Type B pancreatic cell (in vitro differentiated cells): ENCODE measurements at places on chromosomes 7 and 10. TPM values are rescaled to one million over a fixed set of nuclear protein-coding genes. Genes with fewer than 3 reads are reported as not detected.

The IDI2 gene
- total RNA-seq = not detected in 2 replicates

The SRGN gene
- not detected in 2 replicates for total RNA-seq

The PFKFB3 gene
- total RNA-seq = 14.0 and 30.2 TPM in 2 replicates

The SNX13 gene
- total RNA-seq = 48.9 and 49.8 TPM in 2 replicates

The TMEM176A gene
- 90.1 and 106 TPM in 2 replicates for total RNA-seq

GRCh38 chr7:27165089-27165995 lies at the start of gene HOXA9:
HOXA9 (minus strand) TSS chr7:27165537; CDS start chr7:27165457, 80 bp downstream.
- no peak for DNase-seq

DNA sequence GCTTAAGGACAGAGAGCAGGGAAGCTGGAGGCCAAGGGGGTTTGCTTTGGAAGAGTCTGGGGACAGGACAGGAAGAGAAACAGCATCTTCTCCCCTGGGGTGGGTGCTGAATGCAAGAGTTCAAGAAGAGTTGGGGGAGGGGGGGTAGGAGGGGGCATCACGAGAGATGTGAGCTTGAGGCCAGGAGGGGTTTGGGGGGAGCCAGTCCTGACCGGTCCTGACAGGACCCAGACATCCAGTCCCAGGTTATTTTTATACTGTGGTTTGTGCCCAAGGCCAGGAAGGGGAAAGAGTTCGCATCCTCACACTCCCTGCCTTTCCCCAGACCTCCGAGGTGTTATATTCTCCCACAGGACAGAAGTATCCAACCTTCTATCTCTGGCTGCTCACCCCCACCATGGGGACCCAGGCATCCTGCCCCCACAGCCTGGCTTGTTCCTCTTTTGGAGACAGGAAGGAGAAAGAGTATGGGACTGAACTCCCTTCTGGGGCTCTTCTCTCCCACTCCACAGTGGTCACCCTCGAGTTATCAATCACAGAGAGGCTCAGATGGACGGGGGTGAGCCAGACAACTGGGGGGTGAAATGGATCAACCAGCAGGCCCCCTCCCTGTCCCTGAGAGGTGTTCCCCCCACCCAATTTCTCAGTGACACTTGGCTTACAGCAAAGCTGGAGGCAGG lies 2.8 kb downstream of the TSC22D4 start:
- DNase-seq = no peak

DNA sequence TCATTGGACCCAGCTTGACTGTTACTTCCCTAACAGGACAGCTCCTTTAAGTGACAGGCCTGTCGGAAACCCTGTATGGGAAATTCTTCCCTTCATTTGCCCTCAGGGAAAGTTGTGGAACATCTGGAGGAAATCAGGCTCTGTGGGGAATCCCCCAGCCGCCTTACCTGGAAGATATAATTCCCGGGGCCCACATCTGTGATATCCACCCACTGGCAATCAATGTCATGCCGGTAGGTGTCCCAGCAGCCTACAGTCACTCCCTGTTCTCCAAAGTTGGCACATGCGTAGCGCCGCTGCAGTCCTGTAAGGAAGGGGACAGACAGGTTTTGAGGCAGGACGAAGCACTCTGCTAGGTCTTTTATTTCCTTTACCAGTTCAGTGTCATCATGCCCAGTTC lies 16.6 kb downstream of the LOXL4 start:
- DNase-seq = peak; percentile 40

GRCh38 chr10:3666525-3667302 lies 118.3 kb downstream of the KLF6 start:
- no peak for DNase-seq

DNA sequence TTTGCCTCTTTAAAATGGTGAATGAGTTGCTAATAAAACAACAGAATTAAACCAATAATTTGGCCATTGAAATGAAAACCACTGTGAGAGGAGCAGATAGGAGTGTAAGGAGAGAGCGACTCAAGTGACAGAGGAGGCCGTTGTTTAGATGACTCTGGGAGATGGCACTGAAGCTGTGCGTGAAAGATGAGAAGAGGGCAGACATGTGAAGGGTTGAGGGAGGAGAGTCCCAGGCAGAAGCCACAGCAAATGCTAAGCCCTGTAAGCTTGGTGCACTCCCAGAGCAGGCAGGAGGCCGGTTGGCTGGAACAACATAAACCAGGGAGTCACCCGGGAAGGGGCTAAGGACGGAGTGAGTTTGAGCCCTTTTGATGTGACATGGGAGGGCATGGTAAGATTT lies 814 bp upstream of the OPALIN start:
- DNase-seq = peak; percentile 43

DNA sequence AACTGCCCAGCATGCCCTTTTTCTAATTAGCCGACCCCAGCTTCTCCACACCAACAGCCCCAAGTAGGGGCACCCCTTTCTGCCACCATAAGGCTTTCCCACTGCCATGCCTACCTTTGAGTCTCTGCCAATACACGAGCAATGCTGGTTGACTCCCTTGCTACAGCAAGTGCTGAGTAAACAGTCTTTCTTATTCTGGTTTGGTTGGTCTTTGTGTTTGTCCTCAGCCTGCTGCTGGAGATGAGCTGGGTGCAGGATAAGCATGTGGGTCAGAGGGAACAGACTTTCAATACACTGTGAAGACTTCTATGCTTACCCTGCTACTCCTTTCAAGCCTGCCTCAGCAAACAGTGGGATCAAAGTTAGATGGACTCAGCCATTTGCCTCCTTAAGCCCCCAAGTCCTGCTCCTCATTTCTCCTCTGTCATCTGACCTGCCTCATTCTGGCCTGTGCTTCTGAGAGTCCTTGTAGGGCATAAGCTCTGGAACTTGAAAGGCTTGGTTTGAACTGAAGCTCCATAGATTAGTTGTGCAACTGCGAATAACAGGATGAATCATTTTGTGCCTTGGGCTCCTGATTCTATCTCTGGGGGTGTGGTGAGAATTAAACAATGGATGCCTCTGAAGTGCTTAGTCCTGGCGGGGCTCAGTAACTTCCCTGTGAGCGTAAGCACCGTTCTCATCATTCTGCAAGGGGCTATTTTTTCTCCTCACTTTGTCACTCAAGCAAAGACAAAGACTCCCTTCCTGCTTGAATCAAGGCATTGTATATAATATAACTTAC lies 533.8 kb upstream of the DPP6 start:
- no peak for DNase-seq

DNA sequence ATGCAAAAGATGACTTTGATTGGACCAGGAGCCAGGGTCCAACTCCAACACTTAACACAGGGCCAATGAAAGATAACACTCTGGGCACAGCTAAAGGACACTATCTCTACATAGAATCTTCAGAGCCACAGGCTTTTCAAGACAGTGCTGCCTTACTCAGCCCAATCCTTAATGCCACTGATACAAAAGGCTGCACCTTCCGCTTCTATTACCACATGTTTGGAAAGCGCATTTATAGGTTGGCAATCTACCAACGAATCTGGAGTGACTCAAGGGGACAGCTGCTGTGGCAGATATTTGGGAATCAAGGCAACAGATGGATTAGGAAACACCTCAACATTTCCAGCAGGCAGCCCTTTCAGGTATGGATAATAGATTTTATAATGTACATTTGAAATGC lies 160.7 kb downstream of the MALRD1 start:
- DNase-seq = no peak

DNA sequence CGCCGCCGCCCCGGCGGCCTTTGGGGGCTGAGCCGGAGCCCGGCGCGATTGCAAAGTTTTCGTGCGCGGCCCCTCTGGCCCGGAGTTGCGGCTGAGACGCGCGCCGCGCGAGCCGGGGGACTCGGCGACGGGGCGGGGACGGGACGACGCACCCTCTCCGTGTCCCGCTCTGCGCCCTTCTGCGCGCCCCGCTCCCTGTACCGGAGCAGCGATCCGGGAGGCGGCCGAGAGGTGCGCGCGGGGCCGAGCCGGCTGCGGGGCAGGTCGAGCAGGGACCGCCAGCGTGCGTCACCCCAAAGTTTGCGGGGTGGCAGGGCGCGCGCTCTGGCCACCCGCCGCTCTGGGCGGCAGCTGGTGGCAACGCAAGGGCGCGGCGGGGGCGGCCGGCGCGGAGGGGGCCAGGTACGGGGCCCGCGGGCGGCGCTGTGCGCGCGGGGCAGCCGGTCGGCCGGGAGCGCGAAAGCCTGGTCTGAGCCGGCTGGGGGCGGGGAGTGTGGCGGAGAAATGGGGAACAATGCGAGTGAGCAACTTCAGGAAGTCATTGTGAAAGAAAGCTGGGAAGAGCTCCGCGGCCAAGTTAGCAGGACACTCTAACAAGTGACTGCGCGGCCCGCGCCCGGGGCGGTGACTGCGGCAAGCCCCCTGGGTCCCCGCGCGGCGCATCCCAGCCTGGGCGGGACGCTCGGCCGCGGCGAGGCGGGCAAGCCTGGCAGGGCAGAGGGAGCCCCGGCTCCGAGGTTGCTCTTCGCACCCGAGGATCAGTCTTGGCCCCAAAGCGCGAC lies at the start of gene IKZF1:
IKZF1 (plus strand) TSS at position 588 of the 782 bp plus-strand sequence. CDS start 14,346 bp downstream, outside the sequence.
- no peak for DNase-seq

DNA sequence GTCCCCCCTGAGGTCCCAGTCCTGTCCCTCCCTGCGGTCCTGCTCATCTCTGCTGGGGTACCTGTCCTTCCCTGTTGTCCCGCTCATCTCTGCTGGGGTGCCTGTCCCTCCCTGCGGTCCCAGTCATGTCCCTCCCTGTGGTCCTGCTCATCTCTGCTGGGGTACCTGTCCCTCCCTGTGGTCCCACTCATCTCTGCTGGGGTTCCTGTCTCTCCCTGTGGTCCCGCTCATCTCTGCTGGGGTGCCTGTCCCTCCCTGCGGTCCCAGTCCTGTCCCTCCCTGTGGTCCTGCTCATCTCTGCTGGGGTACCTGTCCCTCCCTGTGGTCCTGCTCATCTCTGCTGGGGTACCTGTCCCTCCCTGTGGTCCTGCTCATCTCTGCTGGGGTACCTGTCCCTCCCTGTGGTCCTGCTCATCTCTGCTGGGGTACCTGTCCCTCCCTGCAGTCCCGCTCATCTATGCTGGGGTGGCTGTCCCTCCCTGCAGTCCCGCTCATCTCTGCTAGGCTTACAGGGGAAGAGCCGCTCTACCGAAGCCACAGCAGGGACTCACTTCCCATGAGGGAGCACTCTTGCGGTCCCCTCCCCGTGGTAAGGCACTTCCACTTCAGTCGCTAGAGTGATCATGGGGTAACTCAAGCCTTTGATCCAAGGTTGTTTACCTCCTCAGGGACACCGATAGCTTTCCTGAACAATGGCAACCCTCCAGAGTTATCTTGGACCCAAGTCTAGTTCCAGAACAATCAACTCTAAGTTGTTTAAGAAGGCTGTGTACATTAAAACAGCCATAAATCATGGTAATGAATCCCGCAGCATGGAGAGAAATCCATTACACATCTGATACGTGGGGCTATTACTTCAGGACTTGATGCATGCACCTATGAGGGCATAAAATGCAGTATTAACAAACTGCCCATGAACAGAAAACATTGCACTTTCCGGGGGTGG lies 46.8 kb upstream of the MNX1 start:
- DNase-seq = no peak

DNA sequence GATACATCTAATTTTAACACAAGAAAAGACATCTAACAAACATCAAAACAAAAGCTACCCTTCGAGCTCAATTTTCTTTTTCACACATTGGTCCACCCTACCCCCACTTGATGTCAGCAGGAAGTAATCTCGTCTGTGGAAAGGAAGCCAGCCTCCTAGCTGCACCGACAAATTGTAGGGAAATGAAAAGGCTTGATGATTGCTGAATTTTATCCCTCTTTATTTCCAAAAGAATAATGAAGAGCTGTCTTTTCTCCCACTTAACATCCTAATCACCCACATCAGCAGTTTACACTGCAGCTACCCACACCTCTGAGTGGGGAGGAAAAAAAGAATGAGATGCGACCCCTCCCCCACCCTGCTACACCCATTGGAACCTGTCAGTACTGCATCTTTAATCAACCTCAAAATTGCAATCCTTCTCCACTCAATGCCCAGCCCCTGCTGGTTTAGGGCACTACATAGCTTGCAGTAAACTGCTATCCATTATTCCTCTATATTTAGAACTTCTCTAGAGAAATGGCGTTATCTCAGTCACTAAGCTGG lies 10.6 kb upstream of the CPVL start:
- DNase-seq = no peak

DNA sequence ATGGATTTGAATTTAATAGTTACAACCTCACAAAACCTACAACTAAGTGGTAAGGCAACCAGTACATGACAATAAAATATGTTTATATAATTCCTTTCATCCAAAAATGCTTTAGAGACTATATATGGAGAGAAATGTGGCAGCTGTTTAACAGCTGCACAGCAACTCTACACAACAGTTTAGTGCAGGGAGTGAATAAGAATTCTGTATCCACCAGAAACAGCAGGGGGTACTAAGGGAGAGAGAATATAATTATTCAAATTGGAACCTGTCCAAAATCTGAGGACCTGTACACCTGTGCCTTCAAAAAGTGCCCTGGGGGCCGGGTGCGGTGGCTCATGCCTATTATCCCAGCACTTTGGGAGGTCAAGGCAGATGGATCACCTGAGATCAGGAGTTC lies 49.6 kb downstream of the POLL start:
- no peak for DNase-seq

- DNase-seq = no peak
These were observed 10.7 kb downstream of the CALD1 start for GRCh38 chr7:134789967-134790685.

DNA sequence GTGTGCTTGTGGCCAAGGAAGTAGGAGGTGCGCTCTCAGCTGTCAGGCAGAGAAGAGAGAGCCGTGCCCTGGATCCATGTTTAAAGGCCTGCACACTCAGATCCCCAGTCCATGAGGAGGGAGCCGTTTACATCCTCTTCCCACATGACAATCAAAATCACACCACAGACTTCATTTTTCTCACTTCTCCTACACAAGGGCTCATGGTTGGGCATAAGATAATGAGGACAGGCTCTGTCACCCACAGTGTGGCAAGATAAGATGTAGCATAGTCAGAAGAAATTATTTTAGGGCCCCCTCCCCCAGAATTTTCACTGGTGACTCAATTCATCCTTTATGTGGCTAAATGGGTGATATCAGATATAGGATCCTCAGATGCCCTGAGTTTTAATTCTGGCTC lies 35.9 kb upstream of the INHBA start:
- no peak for DNase-seq

DNA sequence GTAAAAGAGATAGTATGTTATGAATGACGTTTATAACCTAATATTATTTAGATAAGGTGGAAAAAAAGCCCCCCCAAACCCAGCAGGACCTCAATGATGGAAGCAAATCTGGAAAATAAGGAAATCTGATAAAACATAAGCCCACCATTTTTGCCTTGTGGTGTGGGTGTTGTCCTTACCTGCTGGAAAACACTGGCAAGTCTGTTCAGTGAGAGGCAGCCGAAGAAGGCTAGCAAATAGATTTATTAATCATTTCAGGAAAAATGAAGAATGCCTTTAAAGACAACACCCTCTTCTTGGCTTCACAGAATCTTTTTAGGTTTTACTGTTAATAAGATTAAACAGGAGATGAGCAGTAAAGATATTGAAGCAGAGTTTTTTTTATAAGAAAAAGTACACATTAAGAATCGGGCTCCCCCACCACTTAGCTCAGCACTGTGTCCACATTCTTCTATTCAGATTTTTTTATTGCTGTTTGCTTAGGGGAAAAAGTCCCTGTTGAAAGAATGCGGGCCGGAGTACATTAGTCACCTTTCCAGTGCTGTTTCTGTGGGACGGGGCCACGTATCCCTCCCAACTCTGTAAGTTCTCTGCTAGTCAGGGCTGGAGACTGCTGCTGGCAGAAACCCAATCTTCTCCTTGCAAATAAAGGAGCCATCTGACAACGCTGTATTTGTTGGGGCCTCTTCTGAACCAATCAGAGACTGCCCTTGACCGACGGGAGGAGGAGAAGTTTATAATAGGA lies 104.1 kb downstream of the EVX1 start:
- no peak for DNase-seq

GRCh38 chr10:19119191-19119590 lies 70.6 kb downstream of the MALRD1 start:
- DNase-seq = no peak

- DNase-seq = no peak
These were observed 8.1 kb downstream of the STK17A start for GRCh38 chr7:43590862-43591557.

GRCh38 chr7:78448911-78449310 lies 650.3 kb downstream of the PHTF2 start:
- no peak for DNase-seq
